ENCODE measurements at places on chromosomes 3 and 15. TPM values are rescaled to one million over a fixed set of nuclear protein-coding genes. Genes with fewer than 3 reads are reported as not detected.

The MESP1 gene
- 0.89 TPM for total RNA-seq

GRCh38 chr3:64559588-64559987 lies 128.2 kb downstream of the ADAMTS9 start:
- no peak for DNase-seq

The ST3GAL6 gene
- total RNA-seq, result 11.1 TPM

GRCh38 chr15:87826119-87826747 lies 430.3 kb downstream of the NTRK3 start:
- DNase-seq, result no peak

- no peak for DNase-seq
Measured at GRCh38 chr3:134351427-134351826, 22.8 kb downstream of the AMOTL2 start.

The CCR9 gene
- not detected for total RNA-seq

The EIF3J gene
- total RNA-seq, result 75.7 TPM

DNA sequence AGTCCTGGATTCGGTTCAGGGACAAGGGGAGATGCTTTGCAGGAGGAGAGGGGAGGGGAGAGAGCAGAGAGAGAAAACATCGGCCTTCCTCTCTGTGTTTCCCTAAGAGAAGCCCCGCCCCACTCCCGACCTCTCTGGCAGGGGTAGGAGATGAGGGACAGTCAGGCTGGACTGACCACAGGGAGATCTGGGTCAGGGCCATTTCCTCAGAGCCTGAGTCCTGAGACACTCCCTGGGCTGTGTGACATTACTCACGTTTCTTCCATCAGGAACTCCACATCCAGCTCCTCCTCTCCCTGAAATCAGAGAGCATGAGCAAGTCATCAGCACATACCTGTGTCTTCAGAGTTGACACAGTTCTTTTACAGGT lies 9.1 kb downstream of the PLA2G4D start:
- DNase-seq, result no peak

GRCh38 chr3:169106662-169107061 lies 556.9 kb downstream of the MECOM start:
- DNase-seq, result no peak

Measured in mesothelial cell of epicardium (in vitro differentiated cells).